Endothelial cell of coronary artery (primary cell): ENCODE measurements at places on chromosomes 1 and 21. TPM values are rescaled to one million over a fixed set of nuclear protein-coding genes. Genes with fewer than 3 reads are reported as not detected.

The VWA5B1 gene
- total RNA-seq: not detected in 2 replicates

The OVAAL gene
- total RNA-seq: 0.09 TPM in 1 of 2 replicates, not detected in the other

The UBXN10 gene
- under 0.01 TPM in 1 of 2 replicates, not detected in the other for total RNA-seq

The AMY1C gene
- total RNA-seq: not detected in 2 replicates

The RBM11 gene
- total RNA-seq: not detected in 2 replicates

The PTGFR gene
- 0.19 and 0.72 TPM in 2 replicates for total RNA-seq

The PLPPR4 gene
- total RNA-seq: not detected in 2 replicates

The UQCRH gene
- total RNA-seq: 781 and 845 TPM in 2 replicates

The DMBX1 gene
- not detected in 2 replicates for total RNA-seq

The CHI3L2 gene
- total RNA-seq: not detected in 2 replicates

The GABPB2 gene
- 6.6 and 8.6 TPM in 2 replicates for total RNA-seq

The PLA2G4A gene
- 4.1 and 8.4 TPM in 2 replicates for total RNA-seq

The TPTE gene
- not detected in 2 replicates for total RNA-seq

The TNFSF4 gene
- total RNA-seq: 51.6 and 107 TPM in 2 replicates

The PROX1 gene
- 0.56 and 3.1 TPM in 2 replicates for total RNA-seq

The AKR7A3 gene
- total RNA-seq: 0.18 and 0.28 TPM in 2 replicates

The SLC45A1 gene
- 0.54 and 1.5 TPM in 2 replicates for total RNA-seq

The FCRL2 gene
- total RNA-seq: not detected in 2 replicates

The PIK3CD gene
- total RNA-seq: 3.6 and 4.0 TPM in 2 replicates

The DCDC2B gene
- total RNA-seq: not detected in 2 replicates

The C1orf116 gene
- total RNA-seq: not detected in 2 replicates

The SPRR2E gene
- total RNA-seq: not detected in 2 replicates

The KISS1 gene
- 0.45 and 0.56 TPM in 2 replicates for total RNA-seq
